MCF 10A (cell line): ENCODE measurements at places on chromosomes 6 and 20.

DNA sequence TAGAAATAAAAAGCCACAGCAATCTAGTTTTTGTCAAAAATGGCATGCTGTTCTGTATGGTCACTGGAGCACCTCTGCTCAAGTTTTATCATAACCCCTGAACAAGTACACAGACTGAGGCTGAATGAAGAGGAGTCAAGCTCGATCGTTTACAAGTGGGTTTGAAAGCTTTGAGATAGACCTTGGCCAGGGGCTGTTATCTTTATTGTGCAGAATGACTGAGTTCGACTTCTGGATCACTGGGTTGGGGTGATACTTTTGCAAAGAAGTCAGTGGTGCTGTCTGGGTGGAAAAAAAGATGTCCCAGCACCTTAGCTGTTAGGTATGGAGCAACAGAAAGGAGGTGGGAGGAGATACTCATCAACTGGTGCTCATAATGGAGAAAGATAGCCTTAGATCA lies 446.0 kb downstream of the HACE1 start:
- no peak for DNase-seq

DNA sequence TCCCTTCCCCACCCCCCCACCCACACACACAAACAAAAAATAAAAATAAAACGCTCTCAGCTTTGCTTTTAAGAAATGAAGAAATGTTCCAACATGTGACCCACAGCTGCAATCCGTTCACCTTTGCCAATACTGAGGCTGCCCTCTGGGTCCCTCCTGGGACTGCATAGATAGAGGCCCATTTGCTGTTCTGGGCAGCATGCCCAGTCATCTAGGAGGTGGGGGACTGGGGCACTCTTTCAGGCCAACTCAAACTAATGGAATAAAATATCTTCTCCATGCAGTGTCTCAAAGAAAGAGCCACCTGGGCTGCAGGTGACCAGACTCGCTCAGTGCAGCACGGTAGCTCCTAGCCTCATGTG lies 79.9 kb downstream of the SLC22A3 start:
- peak; percentile 45 for DNase-seq

- peak; percentile 81 for DNase-seq
Observed at GRCh38 chr6:33620856-33621710, at the start of gene ITPR3. TSS of gene ITPR3 (plus strand) at chr6:33621322. CDS start at chr6:33621603, 281 bp downstream.

- no peak for DNase-seq
Observed at GRCh38 chr6:73088138-73088813, 137.0 kb downstream of the KHDC1L start.

GRCh38 chr6:161161889-161162624 lies 111.8 kb downstream of the AGPAT4 start:
- DNase-seq: no peak

DNA sequence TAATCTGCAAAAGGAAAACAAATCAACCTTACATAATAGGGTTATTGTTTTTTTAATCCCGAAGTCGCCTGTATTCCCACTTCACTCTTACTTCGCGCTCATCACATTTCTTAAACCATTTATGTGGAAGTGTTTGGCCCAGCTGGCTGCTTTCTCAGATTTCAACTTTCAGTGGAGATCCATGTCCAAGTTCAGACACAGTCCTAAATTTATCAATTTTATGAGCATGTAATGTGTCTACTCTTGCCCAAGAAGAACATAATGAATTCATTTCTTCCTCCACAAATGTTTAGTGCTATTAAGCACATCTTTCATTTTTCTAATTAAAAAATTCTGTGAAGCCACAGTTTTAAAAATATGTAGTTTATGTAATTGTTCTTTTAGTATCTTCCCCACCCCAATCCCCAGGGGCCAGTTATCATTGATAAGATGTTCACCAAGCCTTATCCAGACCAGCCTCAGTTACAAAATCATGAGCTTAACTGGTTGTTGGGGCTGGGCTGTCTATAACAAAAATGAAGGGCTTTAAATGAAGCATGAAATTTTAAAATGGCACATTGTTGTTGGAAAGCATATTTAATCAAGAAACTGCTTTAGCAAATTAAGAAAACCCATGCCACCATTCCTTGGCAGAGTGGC lies 151.7 kb downstream of the UST start:
- DNase-seq: no peak

GRCh38 chr20:1973601-1974440 lies 20.0 kb downstream of the PDYN start:
- DNase-seq: no peak

DNA sequence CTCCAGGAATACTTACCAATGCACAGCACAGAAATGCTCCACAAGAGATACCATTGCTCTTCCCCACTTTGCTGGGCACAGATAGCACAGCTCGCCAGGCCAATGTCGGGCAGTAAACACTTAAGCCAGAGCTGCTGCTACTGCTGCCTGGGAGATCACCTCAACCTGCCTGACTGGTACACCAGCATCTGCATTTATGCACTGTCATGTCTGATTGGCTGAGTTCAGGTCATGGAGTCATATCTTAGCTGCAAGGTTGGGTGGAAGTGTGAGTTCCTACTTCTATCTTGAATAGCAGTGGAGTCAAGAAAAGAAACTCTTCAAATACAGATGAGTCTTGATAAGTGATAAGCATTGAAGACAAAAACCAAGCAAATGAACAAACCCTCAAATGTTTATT lies 10.9 kb upstream of the ADGRF4 start:
- no peak for DNase-seq

DNA sequence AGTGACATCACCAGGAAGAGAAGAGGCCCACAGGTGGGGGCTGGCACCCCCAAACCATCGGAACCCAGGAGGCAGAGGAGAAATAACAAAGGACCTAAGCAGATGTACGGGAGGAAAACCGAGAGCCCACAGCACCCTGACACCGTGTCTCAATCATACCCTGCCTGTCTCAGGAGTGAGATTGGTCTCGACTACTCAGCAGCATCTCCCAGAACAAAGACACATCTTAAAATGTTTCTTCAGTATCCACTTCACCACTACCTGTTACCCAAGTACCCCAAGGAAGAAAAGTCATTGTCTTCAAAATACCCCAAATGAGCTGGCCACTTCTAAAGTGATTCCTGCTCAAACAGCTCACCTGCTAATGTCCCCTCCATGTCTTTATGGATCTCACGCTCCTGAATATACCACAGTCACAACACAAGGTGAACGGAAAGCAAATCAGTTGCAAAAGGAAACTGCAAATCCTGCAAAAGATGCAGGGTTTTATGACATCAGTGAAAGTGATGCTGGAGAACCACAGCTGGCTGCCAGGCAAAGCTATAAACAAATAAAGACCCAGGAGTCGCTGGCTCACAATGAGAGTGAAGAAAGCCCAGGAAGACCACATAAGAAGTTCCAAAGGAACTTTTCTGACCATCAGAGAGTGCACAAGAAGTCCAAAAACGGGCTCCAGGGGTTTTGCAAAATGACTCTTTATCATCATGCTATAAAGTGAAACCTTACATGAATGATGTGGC lies 44.1 kb downstream of the PREX1 start:
- DNase-seq: no peak

DNA sequence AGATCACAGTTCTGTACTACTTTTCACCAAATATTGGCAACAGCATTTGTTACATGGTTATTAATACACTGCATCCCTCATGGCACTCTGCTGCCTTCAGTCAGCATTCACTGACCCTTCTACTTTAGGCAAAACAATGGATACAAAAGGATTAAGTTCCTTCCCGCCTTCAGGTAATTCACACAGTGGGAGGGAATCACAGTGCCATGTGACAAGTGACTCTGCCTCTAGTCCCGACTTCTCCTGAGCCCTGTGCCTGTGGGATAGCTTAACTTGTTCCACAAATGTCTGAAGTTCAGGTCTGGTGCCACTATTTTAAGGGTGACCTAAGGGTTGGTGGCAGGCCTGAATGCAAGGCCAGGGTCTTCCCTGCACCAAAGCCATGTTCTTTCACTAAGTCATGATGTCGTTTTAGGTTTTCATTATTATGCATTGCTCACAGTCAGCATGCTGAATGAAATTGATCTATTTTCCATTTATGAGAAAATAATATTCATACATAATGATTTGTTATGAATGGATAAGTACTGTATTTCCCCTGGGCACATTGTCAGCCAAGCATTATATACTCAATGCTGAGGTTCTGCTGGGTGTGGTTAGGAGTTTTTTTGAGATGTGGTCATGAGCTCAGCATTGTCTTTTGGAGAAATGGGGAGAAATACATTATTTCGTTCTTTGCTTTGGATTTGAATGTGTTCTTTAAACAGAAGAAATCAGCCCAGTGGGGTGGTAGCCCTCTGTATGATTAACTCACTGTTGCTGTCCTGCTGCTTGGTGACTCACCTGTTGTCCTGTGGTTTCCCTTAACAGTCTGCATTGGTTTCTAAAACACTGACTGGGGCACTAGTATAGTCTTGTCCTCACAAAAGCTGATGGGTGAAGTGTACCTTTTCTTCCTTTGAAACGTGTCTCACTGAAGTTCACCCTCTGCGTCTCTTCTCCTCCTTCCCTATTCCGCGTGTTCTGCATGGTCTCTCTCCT lies 66.4 kb downstream of the AFDN start:
- peak; percentile 74 for DNase-seq

GRCh38 chr20:43844778-43845614 lies 69.7 kb upstream of the TOX2 start:
- peak; percentile 68 for DNase-seq
